CD4-positive, alpha-beta T cell treated with Interleukin-17A for 4 hours (primary cell): ENCODE measurements at places on chromosomes 1 and 21.

DNA sequence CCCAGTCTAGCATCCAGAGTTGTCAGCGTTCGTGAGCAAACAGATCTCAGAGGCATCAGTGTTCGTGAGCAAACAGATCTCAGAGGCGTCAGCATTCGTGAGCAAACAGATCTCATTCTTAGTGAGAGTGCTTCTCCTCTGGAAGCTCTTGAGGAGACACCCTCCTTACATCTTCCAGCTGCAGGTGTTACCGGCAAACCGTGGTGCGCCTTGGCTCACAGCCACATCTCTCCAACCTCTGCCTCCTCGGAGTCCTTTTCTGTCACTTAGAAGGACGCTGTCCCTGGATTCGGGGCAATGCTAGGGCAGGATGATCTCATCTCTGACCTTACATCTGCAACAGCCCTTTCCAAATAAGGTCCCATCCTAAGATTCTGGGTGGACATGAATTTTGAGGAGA, 14.6 kb upstream of the UMODL1 start:
- DNase-seq, result no peak

DNA sequence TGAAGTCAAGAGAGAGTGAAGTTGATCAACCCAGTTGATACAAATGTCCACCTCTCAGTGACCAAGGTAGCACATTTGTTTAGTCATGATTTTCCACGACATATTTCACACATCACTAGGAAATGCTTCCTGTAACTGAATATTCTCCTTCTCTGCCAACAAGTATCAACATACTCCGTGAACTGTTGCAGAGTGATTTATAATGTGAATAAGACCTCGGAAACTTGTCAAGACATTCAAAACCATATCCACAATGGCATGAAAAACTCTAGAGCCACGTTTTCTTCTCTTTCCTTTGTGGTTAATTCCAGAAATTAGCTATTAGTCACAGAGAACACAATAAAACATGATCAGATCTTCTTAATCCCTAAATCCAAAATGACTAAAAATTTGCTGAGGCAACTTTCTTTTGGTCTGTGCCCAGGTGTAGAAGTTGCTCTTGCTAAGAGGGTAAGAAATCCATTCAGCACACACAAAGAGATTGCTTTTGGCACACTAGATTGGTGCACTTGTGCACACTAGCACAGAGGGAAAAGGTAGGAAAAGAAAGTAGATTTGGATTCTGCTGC, 244.3 kb upstream of the NRIP1 start:
- no peak for DNase-seq

DNA sequence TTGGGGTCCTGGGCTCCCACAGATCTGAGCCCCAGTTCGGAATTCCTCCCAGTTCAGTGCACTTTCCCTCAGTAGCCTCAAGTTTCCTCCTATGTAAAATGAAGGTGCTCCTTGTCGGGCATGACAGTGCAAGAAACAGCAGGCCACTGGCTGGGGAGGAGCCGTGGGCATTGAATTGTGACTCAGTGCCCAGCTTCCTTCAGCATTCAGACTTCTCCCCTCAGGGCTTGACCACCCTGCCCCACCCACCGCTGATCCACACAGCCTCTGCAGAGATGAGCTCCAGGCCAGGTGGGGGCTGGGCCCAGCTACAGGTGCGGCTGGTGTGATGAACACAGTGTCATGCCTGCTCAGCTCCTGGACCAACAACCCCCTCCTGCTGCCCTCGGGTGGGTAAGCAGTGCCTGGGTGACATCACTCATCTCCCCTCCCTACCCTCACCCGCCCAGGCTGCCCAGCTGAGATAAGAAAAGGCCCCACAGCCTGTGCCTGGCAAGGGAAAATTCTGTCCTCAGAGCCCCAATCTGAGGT, 4.9 kb downstream of the MOB3C start:
- DNase-seq, result no peak

DNA sequence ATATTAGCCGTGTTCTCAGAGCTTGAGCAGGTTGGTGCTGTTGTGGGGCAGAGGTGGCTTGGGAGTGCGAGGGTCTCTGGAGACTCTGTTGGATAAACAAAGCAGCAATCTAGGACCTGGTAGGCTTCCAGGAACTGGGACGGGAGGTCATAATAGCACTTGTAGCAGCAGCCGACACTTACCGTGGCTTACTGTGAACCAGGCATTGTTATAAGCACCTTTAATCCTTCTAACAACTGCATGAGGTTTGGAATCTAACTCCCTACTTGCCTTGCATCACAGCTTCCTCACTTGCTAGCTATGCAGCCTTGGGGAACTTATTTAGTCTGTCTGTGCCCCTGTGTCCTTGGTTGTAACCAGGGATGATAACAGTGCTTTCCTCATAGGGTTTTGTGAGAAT, 94.9 kb downstream of the NAV1 start:
- no peak for DNase-seq

DNA sequence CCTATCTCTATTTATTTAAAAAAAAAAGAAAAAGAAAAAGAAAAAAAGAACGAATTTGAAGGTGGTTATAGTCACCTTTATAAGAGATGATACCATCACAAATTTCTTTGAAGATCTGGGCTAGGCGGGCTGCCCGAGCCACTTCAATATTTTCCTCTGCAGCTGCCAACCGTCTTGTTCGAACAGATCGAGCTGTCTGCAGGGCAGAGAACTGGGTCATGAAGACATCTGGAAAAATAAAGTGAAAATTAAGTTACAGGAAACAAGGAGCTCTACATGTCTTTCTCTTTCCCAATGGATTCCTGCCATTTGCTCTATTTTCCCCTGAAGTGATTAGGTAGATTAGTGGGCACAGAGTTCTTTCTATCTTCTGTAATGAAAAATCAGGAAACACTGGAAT, 31.9 kb downstream of the RUSC1 start:
- DNase-seq, result no peak

DNA sequence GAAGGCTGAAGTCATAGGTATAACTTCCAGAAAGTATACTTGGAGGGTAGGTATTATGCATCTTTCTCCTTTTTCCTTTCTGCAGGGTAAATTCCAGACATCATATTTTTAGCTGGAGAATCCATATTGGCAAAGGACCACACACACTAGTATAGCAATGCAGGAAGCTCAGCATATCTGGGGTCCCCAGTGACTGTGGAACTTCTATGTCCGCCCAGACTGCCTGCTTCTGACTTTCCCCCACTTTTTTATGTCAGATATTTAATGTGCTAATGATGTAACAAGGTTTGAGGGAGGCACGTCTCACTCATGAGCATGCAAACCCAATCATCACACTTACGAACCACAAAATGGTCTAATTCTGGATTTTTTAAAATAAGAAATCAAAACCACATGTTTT, 90.4 kb downstream of the BACH1 start:
- DNase-seq, result no peak

GRCh38 chr1:145878724-145879123, 6.9 kb downstream of the ANKRD35 start:
- DNase-seq, result no peak

DNA sequence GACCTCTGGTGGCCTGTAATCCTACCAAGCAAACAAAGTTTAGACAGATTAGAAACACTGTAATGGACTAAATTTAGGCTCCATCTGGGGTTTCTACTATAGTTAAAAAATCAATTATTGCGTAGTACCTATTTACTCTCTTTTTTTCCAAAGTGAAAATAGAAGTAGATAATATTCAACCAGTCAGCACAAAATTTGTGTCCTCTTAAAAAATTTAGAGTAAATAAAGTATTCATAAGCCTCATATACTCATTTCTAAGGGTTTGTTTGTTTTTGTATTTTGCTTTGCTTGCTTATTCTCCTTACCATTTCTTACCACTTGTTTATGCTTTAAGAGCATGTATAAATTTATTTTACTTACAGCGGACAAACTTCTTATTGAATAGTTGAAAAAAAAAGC, 54.5 kb downstream of the NCAM2 start:
- no peak for DNase-seq

GRCh38 chr1:34101151-34101550, 63.9 kb downstream of the CSMD2 start:
- no peak for DNase-seq

- DNase-seq, result no peak
Observed at GRCh38 chr1:81887421-81888144, 86.8 kb downstream of the ADGRL2 start.

GRCh38 chr1:233614743-233615521, 1.0 kb downstream of the KCNK1 start:
- no peak for DNase-seq

GRCh38 chr1:183931646-183932271, 105.8 kb downstream of the COLGALT2 start:
- no peak for DNase-seq

GRCh38 chr1:204992201-204992997, 50.6 kb upstream of the CNTN2 start:
- peak; percentile 9 for DNase-seq

GRCh38 chr1:244200596-244200995, 149.5 kb downstream of the ZBTB18 start:
- DNase-seq, result no peak

DNA sequence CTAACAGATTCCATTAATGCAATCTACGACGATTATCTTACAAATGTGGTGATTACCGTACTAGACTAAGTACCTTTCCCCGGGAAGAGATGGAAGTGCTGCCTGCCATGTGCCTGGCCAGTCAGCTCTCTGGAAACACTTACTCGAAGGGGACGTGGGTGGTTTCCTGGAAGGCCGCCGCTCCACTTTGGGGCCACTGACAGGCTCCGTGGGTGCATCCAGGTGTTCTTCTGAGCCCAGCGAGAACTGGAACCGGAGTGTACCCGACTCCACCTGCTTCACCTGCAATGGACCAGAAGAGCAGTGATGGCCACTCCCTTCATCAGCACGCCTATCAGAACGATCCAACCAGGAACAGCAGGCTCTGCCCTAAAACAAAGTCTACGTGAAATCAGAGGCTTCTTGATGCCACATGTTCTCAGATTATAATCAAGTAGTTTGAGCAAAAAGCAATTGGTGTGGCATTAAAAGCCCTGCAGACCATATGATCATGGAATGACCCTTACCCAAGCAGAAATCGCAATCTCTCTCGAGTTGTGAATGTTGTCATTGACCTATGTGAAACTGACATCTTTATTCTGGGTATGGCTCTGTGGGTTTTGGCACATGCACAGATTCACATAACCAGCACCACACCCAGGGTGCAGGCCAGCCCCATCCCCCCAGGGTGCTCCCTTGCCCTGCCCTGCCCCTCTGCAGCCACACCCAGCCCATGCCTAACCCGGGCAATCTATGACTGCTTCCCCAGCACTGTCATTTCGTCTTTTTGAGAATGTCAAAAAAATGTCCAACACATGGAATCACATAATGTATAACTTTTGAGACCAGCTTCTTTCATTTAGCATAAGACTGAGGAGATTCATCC, 64.5 kb downstream of the NPHP4 start:
- no peak for DNase-seq

GRCh38 chr1:233940908-233941307, 36.4 kb downstream of the SLC35F3 start:
- no peak for DNase-seq

DNA sequence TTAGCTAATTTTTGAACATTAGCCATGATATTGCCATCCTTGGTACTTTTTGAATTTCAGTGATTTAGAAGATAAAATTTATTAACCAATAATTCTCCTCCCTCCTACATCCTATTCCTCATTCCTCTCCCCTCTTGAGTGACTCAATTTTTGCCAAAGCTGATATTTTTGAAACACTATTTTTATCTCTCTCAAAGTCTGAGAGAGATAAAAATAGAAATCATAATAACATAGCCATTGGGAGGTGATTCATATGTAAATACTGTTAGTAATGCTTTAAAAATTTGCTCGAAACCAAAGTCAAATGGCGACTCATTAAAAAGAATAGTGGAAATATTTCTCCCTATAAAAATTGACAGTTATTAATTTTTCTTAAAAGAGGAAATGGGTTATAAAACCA, 97.4 kb downstream of the PATJ start:
- no peak for DNase-seq

- DNase-seq, result no peak
Observed at GRCh38 chr1:244187310-244187709, 136.2 kb downstream of the ZBTB18 start.

- no peak for DNase-seq
Observed at GRCh38 chr1:209900734-209901133, 37.3 kb upstream of the SYT14 start.

GRCh38 chr1:6418668-6419396, 887 bp downstream of the HES2 start:
- no peak for DNase-seq

- DNase-seq, result no peak
Observed at GRCh38 chr21:26965040-26965906, 1.6 kb downstream of the ADAMTS5 start.

GRCh38 chr1:19336543-19336942, 24.4 kb downstream of the SLC66A1 start:
- no peak for DNase-seq

DNA sequence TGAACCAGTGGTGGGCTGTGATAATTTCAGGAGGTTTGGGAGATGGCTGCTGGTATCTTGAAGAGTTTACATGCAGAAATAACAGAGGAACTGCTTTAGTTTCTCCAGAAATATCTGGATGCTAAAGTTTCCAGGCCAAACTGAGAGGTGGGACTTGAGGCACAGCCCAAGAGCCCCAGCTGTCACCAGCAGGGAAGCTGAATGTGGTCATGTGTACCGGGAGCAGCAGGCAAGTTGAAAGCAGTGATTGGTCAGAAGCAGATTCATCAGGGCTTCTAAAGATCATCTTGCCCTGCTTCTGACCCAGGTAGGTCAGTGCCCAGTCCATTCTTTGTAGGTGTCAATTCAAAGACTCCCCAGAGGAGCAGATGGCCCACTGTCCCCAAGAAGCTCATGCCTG, 7.9 kb upstream of the RPTN start:
- DNase-seq, result no peak

- peak; percentile 36 for DNase-seq
Observed at GRCh38 chr1:182430263-182431068, 19.5 kb upstream of the RGSL1 start.

DNA sequence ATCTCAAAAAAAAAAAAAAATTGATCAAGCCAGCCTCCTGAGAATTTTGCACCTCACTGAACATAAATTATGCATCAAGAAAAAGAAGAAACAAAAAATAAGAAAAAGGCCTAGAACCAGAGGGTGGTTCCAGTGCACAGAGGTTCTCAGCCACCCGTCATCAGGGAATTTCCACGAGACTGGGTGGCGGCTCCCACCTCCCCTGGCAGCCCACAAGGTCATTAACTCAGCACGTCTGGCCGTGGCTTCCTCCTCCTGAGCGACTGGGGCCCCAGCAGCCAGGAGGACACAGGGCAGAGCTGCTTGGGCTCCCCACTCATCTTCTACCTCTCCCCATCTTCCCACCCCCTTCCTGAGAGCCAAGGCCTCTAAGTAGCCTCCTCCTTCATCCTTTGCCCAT, 15.7 kb upstream of the TMEM51 start:
- DNase-seq, result no peak

- DNase-seq, result no peak
Observed at GRCh38 chr1:58796416-58796815, 12.6 kb upstream of the JUN start.
